Stromal cell of bone marrow (primary cell): ENCODE measurements at places on chromosomes 6 and 20.

DNA sequence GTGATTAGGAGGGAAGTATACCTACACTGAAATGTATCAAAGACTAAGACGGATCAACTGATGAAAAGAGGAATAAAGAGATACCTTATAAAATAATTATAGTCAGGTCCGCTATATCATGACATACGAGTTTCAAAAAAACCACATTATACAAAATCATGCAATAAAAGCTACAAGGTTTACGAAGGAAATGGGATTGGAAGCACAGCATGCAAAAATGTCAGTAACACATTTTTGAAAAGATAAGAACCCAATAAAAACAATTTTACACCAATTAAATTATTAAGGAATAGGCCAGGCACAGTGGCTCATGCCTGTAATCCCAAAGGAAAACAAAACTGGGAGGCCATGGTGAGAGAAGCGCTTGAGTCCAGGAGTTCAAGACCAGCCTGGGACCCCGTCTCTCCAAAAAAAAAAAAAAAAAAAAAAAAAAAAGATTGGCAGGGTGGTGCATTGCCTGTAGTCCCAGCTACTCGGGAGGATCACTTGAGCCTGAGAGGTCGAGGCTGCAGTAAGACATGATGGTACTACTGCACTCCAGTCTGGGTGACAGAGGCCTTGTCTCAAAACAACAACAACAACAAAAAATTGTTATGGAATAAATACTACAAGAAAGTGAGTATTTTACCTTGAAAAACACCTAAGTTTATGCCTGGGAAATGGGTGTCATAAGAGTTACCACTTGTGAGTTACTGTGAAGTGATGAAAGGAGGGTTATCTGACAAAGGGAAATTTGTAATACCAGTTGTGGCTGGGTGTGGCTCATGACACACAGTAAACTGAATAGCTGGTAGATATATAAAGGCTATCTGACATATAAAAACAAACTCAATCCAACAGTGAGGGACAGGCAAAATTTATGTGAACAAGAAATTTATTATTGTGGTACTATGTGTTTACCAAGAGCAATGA is 45.2 kb downstream of the RANBP9 start:
- no peak for DNase-seq

GRCh38 chr20:20894280-20894679 is 181.8 kb upstream of the RALGAPA2 start:
- DNase-seq, result no peak

DNA sequence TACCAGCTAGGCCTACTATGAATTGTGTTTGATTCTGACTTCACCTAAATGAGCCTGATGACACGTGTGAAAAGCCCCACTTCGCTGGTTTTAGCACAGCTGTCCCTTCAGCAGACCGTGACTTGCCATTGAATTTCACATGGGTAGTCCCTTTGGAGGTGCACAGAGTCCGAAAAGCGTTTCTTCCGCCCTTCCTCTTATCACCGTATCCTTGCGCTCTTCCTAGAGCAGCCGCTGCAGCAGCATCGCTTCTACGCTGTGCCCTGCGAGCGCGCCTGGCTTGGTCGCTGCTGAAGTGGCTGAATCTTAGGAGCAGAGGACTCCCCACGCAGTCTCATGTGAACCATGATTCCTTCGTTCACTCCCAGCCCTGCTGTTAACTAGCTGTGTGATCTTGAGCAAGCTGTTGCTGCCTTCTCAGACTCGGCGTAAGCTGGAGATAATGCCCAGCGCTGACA is 127.0 kb downstream of the PACRG start:
- no peak for DNase-seq

GRCh38 chr6:25051083-25051482 is 115.3 kb upstream of the RIPOR2 start:
- DNase-seq, result no peak

DNA sequence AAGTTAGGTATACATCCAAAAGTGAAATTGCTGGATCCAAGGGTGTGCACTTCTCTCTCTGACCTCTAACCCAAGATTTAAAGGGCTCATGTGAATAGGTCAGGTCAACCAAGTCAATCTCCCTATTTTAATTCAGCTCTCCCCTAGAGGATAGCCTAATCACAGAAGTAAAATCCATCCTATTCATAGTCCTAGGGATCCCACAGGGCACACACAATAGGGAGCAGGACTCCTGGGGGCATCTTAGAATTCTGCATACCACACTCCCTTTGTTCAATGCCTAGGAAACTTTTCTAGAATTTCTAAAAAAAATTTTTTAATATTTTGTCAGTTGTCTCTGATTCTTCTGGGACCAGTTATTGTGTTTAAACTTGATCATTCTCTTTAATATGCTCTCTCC is 35.1 kb downstream of the CST9L start:
- DNase-seq, result no peak

DNA sequence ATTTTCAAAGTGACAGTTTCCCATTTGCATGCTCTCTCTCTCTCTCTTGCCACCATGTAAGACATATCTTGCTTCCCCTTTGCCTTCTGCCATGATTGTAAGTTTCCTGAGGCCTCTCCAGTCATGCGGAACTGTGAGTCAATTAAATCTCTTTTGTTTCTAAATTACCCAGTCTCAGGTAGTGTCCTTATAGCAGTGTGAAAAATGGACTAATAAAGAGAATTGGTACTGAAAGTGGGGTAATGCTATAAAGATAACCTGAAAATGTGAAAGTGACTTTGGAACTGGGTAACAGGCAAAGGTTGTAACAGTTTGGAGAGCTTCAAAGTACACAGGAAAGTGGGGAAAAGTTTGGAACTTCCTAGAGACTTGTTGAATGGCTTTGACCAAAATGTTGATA is 389.8 kb downstream of the GRIK2 start:
- no peak for DNase-seq
